ENCODE measurements at places on chromosomes 12 and 14. TPM values are rescaled to one million over a fixed set of nuclear protein-coding genes. Genes with fewer than 3 reads are reported as not detected.

The NPAS3 gene
- 2.4 TPM for total RNA-seq

The HRK gene
- 2.4 TPM for total RNA-seq

The TMEM106C gene
- total RNA-seq, result 24.0 TPM

The WNT1 gene
- not detected for total RNA-seq

The C12orf54 gene
- total RNA-seq, result not detected

The GZMH gene
- not detected for total RNA-seq

The PZP gene
- not detected for total RNA-seq

The FAM186B gene
- total RNA-seq, result not detected

The KLHDC1 gene
- total RNA-seq, result 0.98 TPM

The PLA2G1B gene
- not detected for total RNA-seq

The C14orf132 gene
- total RNA-seq, result 552 TPM

The DPPA3 gene
- total RNA-seq, result not detected

The ANO4 gene
- total RNA-seq, result 38.0 TPM

The TAS2R30 gene
- 5.1 TPM for total RNA-seq

The GSC gene
- total RNA-seq, result not detected

The OVCH1 gene
- not detected for total RNA-seq

The KRT4 gene
- not detected for total RNA-seq

The EPYC gene
- not detected for total RNA-seq

The NUP37 gene
- total RNA-seq, result 7.1 TPM

The CLEC4C gene
- not detected for total RNA-seq

The KRT83 gene
- not detected for total RNA-seq

The KRT3 gene
- total RNA-seq, result not detected

The DLGAP5 gene
- total RNA-seq, result 8.2 TPM

The KRT81 gene
- not detected for total RNA-seq

The LRFN5 gene
- total RNA-seq, result 7.3 TPM

The CLEC14A gene
- 0.96 TPM for total RNA-seq

The PMEL gene
- 851 TPM for total RNA-seq

The LRRK2 gene
- total RNA-seq, result not detected

The DNAJC22 gene
- 4.5 TPM for total RNA-seq

The ACSS3 gene
- total RNA-seq, result 3.6 TPM

Measured in glutamatergic neuron (in vitro differentiated cells).